NCI-H187 (cell line): ENCODE measurements at places on chromosomes 5 and 9.

GRCh38 chr5:145587710-145588109 lies 247.4 kb downstream of the PRELID2 start:
- no peak for DNase-seq

GRCh38 chr5:73955271-73955846 lies 329.4 kb downstream of the ARHGEF28 start:
- DNase-seq, result no peak

- DNase-seq, result no peak
These were observed 10.5 kb upstream of the ENTREP1 start for GRCh38 chr9:69314547-69314946.

DNA sequence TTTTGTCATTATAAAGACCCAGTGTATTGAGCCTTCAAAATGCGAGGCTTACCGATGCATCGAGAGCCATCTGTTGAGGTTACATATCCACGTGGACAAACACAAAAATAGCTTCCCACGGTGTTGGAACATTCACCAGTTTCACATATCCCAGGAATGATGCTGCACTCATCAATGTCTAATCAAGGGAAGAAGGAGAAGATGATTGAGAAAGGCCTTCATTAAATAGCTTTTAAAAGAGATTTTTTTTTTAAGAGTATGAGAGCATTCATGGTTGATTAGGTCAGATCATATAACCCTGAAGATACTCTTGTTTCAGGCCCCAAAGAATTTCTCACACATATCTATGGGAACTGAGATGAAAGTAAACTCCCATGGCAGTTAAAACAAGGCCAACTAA lies 129.4 kb downstream of the FBN2 start:
- no peak for DNase-seq

GRCh38 chr5:36494841-36495601 lies 111.4 kb upstream of the SLC1A3 start:
- DNase-seq, result no peak

GRCh38 chr9:134917431-134918373 lies at the start of gene FCN1:
Gene FCN1, minus strand, starts transcription at chr9:134917912. Its CDS starts 41 bp downstream, at chr9:134917871.
- no peak for DNase-seq

- no peak for DNase-seq
These were observed 30.7 kb downstream of the MED10 start for GRCh38 chr5:6347673-6348072.

- no peak for DNase-seq
These were observed 4.0 kb downstream of the RGS7BP start for GRCh38 chr5:64509828-64510227.

DNA sequence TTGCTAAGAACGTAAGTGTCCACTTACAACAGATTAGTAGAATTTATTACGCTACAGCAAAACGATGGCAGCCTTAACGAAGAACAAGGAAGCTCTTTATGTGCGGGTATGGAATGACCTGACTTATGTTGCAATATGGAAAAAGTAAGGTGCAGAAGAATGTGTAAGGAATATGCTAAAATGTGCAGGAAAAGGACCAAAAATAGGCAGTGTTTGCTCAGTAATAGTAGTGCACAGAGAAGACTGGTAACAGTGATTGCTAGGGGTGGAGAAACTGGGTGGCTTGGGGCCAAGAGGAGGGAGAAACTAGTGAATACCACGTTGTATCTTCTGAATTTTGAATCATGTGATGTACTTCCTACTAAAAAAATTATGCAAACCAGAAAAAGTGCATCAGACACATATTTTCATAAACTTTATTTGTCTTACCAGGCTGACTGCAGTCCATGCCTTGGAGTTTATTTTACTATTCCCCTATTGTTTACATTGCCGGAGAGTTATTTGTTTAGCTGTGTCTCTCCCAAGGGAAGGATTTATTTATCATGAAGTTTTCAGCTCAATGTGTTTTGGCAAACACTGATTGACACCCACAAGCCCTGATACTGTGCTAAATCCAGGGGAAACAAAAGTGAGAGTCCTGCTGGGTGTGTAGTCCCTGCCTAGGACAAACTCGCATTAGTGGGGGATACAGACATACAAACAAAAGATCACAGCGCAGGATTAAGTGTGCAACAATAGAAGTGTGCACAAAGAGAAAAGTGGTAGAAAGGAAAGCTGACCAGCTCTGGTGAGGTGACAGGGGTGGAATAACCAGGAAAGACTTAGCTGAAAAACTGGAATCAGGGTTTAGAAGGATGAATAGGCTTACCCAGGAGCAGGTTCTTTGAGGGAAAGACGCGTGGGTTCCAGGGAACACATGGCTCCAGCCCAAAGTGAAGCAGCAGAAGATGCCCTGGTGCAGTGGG lies 34.0 kb upstream of the ZNF484 start:
- DNase-seq, result no peak
